Stimulated activated CD4-positive, alpha-beta T cell treated with anti-CD3 and anti-CD28 coated beads, Interleukin-4, amount 100 ng/mL, for 4 hours (primary cell): ENCODE measurements at places on chromosomes 16 and 17.

DNA sequence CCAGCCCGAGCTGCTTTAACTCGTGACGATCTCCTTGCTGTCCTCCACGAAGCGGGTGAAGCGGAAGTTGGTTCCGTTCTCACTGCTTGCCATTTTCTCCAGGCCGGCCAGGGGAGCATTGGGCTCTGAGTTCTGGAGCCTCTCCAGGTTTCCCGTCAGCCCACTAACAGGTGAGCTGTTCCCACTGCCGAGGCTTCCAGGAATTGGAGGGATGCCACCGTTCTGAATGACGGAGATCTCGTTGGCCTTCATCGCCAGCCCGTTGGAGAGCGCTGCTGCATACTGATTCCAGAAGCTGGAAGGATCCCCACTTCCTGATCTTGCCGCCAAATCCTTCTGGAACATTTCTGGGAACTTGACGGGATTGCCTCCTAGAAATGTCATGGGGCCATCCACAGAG is 14.0 kb downstream of the SALL1 start:
- DNase-seq = no peak

GRCh38 chr16:1712791-1713261 is 6.8 kb downstream of the MAPK8IP3 start:
- no peak for DNase-seq

DNA sequence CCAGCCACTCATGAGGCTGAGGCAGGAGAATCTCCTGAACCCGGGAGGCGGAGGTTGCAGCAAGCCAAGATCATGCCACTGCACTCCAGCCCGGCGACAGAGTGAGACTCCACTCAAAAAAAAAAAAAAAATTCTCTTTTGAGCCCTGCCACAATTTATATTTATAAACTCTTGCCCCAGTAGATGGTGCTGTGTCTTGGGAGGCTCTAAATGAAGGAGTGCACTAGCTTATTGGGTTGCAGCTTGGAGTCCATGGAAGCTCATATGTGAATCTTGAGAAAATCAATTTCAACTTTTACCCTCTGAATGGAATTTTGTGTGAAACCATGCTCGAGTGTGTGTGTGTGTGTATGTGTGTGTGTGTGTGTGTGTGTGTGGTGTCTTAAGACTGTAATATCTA is 420.1 kb downstream of the HS3ST4 start:
- DNase-seq = no peak

- DNase-seq = no peak
Measured at GRCh38 chr16:85313526-85314301, 201.4 kb upstream of the CIBAR2 start.

- no peak for DNase-seq
Measured at GRCh38 chr16:2033057-2033908, 6.6 kb downstream of the NHERF2 start.

- DNase-seq = peak; percentile 24
Measured at GRCh38 chr17:74089869-74090464, 113.5 kb upstream of the RPL38 start.

DNA sequence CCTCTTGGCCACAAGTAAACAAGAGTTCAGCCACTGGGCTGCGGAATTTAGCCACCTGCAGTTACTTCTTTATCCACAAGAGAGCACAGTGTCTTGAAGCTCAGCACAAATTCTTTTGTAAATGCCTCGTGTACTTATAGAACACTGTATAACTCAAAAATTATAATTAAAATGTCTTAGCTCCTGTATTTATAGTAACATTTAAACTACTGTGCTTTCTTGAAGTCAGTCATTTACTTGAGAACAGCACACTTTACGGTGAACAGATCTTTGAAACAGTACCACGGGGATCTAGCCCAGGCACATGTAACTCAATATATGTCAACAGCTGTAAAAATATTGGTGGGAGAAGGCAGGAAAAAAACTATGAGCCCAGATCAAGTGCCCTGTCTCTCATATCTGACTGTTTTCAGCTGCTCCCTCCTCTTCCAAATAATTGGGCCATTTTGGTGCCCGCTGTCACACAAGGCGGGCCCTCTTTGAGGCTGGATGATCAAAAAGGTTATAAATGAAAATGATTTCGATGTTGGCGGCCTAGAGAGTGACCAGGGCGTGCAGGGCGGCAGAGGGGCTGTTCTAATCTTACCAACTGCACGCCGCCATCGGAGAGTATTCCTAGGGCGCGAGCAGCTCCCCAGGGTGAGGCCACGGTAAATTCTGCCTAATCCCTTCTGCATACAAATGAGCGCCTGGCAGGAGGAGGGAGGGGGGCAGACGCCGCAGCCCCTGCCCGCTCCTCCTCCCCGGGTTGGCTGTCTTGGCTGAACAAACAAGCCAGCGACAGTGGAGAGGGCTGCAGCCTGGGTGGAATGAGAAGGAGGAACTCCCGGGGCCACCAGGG is 183.2 kb downstream of the C16orf78 start:
- no peak for DNase-seq

DNA sequence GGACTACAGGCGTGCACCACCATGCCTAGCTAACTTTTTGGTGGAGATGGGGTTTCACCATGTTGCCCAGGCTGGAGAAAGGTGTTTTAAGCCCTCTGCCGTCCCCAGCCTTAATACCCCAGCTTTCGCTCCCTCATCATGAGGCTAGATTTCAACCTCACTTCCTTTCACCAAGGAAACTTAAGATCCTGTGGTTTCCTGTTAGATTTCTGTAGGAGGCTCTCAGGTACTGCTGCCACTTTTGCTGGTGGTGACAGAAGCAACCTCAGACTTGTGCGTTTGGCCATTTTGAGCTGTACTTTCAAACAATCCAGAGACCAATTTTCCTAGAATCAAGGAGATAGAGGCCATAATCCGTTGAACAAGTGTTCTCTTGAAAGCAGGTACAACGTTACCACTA is 36.2 kb downstream of the MPHOSPH6 start:
- no peak for DNase-seq
